ENCODE measurements at places on chromosomes 1 and 21.

DNA sequence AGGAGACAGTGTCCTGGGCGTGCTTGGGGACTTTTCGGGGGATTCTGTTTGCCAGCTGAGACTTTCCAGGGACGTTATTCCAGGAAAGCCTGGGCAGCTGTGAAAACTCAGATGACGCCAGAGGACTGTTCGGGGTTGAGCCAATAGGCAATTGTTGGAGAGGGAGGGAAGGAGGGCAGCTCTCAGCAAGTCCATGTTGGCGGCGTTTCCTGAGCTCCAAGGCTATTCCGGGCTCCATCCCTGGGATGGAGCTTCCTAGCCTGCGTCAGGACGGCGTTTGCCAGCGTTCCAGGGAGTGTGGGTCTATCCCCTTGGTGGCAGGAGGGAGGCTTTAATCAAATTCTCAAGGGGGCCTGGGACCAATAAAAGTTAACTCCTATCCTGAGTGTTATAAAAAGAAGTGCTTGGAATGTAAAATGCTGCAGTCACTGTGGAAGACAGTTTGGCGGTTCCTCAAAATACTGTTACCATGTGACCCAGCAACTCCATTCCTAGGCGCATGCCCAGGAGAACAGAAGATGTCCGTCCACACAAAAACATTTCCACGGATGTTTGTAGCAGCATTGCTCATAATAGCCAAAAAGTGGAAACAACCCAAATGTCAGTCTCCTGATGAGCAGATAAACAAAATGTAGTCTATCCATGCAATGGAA lies 15.2 kb downstream of the SLC27A3 start:
- DNase-seq: no peak

- DNase-seq: no peak
Observed at GRCh38 chr1:162191396-162192305, 122.2 kb downstream of the NOS1AP start.

DNA sequence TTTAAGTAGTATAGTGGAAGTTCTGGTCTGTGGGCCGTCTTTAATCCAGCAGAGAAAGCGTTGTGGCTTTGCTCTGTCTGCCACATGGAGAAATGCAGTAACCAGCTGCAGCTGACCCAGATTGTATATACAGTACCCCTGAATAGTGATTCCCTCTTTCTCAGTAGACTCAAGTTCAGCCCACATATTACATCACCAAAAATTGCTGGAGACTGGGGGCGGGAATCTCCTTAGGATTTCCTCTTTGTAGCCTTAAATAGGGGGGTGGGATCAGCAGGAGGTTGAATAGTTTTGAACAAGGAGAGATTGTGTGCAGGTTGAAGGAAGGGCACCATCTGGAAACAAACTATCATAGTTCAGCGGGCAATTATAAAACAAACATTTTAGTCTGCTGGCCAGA lies at the start of gene ANGPTL1:
TSS of gene ANGPTL1 (minus strand) at position 134 of the 400 bp plus-strand sequence. CDS start 5,301 bp downstream, outside the sequence.
- no peak for DNase-seq

DNA sequence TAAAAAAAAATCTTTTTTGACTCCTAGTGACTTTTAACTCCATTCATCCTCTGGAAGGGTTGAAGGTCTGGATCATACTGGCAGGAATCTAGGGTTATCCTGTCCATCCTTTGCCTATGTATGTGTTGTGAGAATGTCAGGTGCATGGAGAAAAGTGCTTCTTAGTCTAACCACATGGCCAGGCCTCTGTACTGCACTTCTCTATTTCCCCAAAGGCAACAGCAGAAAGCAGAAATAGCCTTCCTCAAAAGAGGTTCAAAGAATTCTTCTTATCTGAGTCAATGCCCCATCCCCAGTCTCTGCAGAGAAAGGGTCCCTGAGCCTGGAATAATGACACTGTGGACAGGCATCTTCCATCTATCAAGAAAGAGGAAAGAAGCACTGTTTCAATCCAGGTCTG lies 85.7 kb upstream of the CD34 start:
- DNase-seq: no peak

- no peak for DNase-seq
Observed at GRCh38 chr1:115829947-115830346, 11.0 kb downstream of the NHLH2 start.

DNA sequence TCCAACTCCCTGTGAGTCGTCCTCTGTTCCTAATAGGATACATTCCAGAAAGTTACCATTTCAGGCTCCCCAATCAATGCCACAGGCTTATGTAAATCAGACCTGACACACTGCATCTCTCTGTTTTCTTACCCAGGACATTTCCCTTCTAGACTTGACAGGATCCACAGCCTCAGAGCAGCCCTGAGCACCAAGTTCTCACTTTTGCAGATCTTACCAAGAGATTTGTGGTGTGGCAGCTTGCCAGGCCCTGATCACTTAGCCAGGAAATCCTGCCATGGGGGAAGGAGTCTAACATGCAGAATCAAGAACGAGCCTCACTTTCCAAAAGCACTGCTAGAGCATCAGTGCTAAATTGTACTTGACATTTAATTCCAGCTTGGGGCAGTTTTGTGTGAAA lies 202.9 kb downstream of the TBX15 start:
- DNase-seq: no peak

DNA sequence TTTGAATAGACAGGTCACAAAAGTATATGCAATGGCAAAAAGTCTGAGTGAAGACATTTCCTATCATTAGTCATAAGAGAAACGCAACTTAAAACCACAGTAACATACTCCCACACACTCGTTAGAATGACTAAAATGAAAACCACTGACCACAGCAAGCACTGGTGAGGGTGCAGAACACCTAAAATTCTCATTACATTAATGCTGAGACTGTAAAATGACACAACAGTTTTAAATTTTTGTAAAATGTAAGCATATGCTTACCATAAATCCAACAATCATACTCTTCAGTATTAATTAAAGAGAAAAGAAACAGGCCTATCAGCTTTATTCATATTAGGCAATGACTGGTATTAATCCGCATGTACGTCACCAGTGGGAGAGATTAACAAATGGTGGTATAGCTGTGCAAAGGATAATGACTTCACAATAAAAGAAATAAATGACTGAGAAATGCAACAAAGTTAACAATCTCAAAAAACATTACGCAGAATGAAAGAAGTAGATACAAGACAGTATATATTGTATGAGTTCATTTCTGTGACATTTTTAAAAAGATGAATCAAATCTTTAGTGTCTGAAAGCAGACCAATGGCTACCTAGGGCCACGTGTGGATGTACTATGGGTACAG lies 253.5 kb downstream of the AKT3 start:
- no peak for DNase-seq

DNA sequence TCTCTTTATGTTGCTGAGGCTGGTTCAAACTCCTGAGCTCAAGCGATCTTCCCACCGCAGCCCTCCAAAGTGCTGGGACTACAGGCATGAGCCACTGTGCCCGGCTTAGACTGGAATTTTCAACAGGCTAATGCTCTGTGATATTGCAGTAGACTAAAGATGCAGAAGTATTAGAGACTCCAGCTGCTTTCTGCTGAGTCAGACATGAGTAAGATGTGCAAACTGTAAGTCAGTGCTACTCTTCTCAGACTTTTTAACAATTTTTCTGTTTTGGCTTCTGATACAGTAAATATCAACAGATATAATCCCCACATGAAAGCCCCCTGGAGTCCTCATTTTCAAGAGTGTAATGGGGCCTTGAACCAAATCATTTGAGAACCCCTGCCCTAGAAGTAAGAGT lies 29.3 kb upstream of the NLRP3 start:
- DNase-seq: no peak

- no peak for DNase-seq
Observed at GRCh38 chr1:19436716-19437476, 48.4 kb downstream of the CAPZB start.

DNA sequence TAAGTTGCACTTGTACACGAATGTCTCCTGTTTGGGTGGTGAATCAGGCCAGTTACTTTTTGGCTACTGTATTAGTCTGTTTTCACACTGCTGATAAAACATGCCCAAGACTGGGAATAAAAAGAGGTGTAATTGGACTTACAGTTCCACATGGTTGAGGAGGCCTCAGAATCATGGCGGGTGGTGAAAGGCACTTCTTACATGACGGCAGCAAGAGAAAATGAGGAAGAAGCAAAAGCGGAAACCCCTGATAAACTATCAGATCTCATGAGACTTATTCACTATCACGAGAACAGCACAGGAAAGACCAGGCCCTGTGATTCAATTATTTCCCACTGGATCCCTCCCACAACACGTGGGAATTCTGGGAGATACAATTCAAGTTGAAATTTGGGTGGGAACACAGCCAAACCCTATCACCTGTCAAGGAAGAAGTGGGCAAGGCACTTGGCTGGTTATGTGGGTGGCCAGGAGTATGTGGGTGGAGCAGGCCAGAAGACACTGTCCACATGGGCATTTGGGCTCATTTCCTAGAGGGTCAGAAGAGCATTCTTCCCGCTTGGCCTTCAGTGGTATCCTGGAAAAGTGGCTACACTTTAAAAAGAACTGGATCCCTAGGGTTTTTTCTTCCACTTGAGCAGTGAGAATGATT lies 228.8 kb downstream of the HHAT start:
- no peak for DNase-seq

DNA sequence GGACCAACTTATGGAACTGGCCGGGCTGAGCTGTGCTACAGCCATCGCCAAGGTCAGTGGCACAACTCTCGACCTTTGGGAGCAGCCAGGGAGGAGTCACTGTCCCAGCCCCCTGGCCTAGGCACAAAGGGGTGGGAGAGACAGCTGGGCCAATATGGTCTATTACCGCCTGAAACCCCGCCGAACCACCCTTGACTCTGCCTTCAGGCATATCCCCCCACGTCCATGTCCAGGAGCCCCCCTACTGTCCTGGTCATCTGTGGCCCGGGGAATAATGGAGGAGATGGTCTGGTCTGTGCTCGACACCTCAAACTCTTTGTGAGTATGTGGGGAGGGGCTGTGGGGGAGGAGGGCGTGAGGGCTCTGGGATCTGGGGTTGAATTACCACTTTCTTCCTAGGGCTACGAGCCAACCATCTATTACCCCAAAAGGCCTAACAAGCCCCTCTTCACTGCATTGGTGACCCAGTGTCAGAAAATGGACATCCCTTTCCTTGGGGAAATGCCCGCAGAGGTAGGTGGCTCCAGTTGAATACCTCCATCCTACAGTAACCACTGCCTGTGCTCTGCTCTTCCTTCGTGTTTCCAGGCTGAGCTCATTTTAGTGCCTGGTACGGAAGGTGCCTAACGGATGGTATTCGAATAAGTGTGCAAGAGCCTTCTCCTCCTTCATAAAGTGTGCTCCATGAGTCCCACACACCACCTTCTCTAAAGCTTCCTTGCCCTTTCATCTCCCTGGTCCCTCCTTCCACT lies 758 bp downstream of the NAXE start:
- DNase-seq: no peak

DNA sequence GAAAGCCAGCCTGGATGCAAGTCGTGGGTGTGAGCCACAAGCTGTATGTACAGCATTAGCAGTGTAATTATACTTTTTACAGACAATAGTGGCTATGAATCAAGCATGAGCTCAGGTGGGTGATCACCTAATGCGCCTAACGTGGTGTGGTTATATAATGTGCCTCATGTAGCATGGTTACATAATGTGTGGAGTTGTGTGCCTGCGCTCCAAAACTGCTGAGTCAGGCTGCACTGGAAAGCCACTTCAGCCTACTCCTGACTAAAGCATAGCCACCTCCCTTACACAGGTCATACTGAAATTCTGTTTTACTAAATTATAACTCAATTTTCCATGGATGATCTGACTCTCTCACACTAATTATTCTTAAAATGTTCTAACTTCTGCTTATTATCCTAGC lies 69.8 kb downstream of the KCNT2 start:
- no peak for DNase-seq

DNA sequence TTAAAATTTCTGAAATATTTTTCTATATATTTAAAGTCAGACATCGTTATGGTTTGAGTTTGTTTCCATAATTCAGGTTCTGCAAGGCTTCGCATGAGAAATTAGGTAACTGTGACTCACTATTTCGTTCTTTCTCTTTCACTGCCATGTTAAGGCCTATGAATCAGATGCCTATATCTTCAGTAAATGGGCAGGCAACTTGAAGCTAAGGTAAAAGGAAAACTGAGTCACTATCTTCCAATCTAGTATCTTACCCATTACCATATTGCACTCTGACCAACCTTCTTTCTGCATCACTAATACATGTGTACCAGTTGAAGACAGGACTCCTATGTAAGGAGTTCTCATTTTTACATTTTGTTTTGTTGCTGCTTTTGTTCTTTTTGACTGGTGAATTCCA lies 37.8 kb downstream of the PYHIN1 start:
- DNase-seq: no peak

- no peak for DNase-seq
Observed at GRCh38 chr1:89454845-89455521, 69.6 kb upstream of the LRRC8B start.

DNA sequence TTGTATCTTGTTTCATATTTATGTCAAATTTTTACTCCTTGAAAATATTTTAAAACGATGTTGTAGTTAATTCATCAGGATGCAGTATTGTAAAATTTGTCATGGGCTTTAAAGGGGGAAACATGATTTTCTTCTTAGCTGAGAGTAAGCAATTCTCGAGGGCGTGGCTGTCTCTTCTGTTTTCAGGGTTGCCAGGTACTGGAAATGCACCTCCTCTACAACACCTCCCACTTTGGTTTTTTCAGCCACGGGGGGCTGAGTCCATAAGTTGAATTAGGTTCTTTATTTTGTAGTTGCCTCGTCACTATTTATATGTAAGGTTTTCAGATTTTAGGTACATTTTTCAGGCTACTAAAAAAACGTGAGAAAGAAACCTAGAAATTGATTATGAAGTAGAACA lies 64.0 kb downstream of the PRDM2 start:
- no peak for DNase-seq

DNA sequence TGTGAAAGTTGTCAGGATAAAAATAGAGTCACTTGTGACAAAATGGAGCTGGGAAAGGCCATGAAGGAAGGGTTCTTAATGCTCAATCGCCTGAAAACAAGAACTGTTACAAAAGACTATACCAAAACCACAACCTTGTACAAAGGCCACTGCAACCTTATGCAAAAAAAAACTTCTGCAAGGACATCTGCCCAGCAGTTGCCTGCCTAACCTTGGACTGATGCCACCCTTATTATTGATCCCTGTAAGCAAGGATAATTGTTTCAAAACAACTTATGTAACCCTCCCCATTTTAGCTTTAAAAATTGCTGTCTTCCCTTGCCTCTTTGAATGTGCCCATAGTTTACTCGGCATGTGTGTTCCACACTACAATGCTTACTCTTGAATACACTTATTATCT lies 5.7 kb downstream of the ALG14 start:
- no peak for DNase-seq

GRCh38 chr1:54546651-54547401 lies 1.2 kb upstream of the ACOT11 start:
- DNase-seq: no peak

- no peak for DNase-seq
Observed at GRCh38 chr1:22282364-22282995, 139.6 kb upstream of the WNT4 start.

- DNase-seq: no peak
Observed at GRCh38 chr1:55654171-55654570, 439.0 kb upstream of the USP24 start.

DNA sequence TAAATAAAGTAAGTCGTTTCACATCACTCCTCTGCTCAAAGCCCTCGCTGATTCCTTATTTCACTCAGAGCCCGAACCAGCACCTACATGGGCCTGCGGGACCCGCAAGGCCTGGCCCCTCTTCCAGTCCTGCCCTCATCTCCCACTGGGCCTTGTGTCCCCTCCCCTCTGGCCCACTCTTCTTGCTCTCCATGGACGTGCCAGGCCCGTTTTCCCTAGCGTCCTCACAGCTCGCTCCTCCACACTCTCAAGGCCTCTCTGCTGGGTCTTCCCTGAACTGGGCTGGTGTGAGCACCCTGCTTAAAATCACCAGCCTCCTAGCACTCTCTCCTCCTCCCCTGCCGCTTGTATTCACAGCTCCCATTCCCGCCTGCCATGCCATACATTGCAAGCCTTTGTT lies 237.9 kb downstream of the FOXD2 start:
- no peak for DNase-seq

- no peak for DNase-seq
Observed at GRCh38 chr1:238252033-238252802, 361.5 kb upstream of the ZP4 start.
